BJ (cell line): ENCODE measurements at places on chromosomes 3 and 15.

DNA sequence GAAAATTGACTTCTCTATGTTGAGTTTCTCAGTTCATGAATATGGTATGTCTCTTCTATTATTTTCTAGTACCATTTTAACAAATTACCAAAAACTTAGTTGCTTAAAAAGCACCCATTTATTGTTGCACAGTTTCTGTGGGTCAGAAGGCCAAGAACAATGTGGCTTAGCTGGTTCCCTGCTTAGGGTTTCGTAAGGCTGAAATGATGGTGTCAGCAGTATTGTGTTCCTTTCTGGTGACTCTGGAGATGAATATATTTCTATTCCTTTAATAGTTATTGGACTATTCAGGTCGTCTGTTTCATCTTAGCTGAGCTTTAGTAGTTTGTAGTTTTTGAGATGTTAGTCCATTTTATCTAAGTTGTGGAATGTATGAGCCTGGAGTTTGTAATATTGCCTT lies 44.9 kb downstream of the IL1RAP start:
- no peak for DNase-seq

- DNase-seq = no peak
Measured at GRCh38 chr15:89874926-89875564, 18.7 kb downstream of the AP3S2 start.

DNA sequence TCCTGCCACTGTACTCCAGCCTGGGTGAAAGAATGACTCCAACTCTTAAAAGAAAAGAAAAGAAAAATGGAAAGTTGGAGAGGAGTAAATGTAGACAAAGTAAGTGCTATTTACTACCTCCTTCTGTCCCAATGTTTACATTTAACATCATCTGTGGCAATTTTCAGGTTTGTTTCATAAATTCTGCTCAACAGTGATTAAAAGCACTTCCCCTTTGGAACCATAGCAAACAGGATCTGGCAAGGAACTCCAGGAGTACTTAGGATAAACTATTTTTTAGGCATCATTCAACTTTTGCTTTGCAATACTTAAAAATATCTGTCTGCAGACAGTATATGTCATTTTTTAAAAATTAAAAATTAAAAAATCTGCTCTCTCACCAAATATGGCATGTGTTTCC lies 5.5 kb upstream of the CX3CR1 start:
- no peak for DNase-seq

DNA sequence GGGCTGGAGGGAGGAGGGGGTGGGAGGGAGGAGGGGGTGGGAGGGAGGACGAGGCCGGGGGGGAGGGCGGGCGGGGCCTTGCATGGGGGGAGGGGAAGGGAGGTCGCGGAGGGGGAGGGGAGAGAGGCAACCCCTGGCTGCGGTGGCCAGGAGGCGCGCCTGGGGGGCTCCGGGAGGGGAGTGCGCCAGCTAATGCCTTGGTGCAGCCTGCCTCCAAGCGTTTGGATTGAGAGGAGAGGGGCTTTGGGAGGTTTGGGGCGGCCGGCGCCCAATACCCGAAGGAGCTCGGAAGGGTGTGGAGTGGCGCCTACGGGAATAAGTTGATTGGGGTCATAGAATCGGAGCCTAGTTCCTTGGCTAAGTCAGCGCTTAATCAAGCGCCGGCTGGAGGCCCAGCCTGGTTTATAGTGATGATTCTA lies 557 bp downstream of the TFG start:
- DNase-seq = no peak

- no peak for DNase-seq
Measured at GRCh38 chr3:59780209-59780608, 730.4 kb upstream of the CFAP20DC start.

- no peak for DNase-seq
Measured at GRCh38 chr3:29164825-29165224, 116.0 kb upstream of the RBMS3 start.
